Stimulated activated CD8-positive, alpha-beta memory T cell treated with anti-CD3 and anti-CD28 coated beads, Interleukin-7, amount 100 ng/mL, for 1 hour (primary cell): ENCODE measurements at places on chromosomes 3 and 15.

DNA sequence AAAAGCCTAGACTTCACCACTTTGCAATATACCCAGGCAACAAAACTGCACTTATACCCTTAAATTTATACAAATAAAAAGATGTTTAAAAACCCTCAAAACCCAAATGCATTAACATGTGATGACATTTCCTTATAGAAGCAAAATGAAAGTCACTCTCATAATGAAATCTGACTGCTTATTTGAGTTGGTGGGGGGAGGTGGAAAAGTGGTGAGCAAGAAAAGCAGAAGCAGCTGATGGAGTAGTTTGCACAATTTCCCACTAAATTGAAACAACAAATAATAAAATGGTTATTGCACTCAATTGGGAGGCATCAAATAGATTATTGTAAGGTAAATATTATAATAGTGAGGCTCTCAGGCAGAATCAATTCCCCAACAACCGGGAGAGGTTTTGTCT, 54.0 kb upstream of the GADL1 start:
- DNase-seq: no peak

DNA sequence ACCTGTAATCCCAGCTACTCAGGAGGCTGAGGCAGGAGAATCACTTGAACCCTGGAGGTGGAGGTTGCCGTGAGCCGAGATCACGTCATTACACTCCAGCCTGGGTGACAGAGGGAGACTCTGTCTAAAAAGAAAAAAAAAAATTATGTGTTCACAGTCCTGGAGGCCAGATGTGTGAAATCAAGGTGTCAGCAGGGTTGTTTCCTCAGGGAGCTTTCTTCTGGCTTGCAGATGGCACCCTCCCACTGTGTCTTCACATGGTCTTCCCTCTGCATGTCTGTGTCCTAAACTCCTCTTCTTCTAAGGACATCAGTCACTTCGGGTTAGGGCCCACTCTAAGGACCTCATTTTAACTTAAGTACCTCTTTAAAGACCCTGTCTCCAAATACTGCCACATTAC, 56.1 kb upstream of the UBE2E1 start:
- no peak for DNase-seq

DNA sequence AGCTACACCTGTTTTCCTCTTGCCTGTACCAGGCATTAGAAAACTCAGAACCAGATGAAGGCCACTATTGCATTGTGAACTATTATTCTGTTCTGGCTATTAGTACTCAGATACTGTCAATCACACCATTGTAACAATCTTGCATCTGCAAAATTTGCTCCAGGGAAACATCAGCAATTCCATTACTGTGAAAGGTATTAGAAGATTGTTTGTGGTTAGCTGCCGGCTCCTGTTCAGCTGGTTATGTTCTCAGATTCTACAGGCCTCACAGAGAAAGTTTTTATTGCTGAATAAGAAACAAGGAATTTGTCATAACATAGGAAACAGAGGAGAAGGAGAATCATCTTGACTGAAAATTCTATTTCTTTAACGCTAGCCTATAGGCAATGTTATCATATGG, 179.9 kb downstream of the PLOD2 start:
- no peak for DNase-seq

DNA sequence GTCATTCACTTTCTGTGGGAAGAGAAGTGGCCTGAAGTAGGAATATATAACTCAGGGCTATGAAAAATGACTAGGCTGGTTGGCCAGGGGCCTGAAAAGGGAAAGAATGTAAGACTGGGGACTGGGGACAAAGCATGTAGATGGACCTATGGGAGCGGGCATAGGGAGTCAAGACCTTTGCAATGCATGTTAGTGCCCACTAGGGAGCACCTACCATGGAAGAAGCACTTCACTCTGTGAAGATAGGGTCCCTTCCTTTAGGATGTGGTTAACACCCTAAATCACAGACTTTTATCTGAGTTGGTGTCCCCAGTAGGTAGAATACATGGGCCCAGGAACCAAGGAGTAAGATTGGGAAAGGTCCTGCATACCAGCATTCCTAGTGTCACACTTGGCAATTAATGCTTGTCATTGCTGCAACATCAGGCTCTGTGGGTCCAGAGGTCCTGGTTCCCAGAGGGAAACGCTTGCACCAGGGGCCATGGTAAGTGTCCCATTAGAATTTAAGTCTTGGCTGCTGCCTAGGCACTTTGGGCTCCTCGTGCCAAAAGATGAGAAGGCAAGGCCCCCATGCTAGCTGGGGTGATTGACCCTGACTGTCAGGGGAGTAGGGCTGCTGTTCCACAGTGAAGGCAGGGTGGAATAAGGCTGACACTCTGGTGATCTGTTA, 79.6 kb downstream of the CRYGS start:
- DNase-seq: no peak

DNA sequence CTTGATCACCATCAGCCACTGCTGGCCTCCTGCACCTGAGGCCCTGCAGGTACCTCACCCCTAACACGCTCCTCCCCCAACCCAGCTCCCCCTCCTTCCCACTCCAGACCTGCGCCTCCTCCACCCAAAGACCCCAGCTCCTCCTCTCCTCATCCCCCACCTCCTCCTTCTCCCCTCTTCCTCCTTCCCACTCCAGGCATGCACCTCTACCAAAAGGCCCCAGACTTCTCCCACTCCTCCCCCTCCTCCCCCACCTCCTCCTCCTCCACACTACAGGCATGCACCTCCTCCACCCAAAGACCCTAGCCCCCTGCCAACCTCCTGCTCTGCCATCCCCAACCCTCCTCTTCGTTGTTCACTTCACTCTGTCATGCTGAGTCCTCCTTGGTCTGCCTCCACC, 42.7 kb downstream of the CYP11A1 start:
- no peak for DNase-seq

- DNase-seq: no peak
These were observed 69.5 kb downstream of the PGPEP1L start for GRCh38 chr15:98938105-98938417.

- no peak for DNase-seq
These were observed 35.2 kb upstream of the PLSCR5 start for GRCh38 chr3:146640361-146640760.

DNA sequence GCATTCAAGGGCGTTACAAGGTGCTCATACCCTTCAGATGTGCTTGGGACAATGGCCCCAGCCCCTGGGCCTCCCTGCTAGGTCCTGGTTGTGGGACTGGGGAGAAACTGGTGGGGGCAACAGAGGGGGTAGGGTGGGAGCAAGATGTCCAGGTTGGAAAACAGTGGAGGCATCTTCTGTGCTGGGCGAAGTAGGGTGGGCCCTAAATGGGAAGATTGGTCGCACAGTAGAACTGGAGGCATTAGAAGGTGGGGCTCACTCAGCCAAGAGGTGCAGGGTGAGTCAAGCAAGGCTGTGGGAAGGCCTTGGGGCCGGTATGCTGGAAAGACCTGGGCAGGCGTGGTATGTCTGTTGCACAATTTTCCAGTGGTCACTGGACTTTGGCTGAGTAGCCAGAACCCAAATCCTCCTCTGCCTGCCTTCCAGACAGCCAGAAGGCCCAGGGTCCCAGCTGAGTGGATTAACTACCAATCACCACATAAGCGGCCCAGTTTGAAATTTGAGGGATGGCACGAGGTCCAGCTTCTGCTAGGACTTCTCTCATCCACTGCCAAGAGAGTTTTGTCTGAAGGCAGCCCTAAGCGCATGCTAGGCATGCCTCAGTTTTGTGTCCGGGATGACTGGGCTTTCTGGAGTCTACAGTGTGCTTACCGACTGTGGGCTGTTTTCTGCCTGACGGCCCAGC, 74.5 kb downstream of the LSM3 start:
- no peak for DNase-seq

- DNase-seq: no peak
These were observed 6.0 kb downstream of the SNRPA1 start for GRCh38 chr15:101288905-101289513.

DNA sequence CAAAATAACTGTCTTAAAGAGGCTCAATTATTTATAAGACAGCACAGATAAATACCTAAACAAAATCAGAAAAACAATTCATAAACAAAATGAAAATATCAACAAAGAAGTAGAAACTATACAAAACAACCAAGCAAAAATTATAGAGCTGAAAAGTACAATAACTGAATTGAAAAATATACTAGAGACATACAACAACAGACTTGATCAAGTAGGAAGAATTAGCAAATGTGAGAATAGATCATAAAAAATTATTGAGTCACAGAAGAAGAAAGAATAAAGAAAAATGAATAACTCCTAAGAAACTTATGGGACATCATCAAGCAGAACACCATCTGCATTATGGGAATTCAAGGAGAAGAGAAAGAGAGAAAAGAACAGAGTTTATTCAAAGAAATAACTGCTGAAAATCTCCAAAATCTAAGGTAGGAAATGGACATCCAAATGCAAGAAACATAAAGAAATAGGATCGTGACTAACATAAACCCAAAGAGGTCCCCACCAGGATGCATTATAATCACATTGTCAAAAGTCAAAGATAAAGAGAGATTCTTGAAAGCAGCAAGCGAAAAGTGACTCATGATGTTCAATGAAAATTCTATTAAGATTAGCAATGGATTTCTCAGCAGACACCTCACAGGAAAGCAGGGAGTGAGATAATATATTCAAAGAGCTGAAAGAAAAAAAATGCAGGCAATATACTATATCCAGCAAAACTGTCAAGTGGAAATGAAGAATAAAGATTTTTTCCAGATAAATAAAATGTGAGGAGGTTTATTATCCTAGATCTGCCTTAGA, 85.9 kb downstream of the DCLK3 start:
- DNase-seq: no peak

GRCh38 chr15:101306341-101307047, 11.4 kb upstream of the SNRPA1 start:
- DNase-seq: no peak

- no peak for DNase-seq
These were observed 24.4 kb downstream of the CNOT10 start for GRCh38 chr3:32709346-32709745.

- no peak for DNase-seq
These were observed 28.0 kb upstream of the CHRNB4 start for GRCh38 chr15:78668987-78669386.

GRCh38 chr15:39279311-39279710, 301.6 kb upstream of the THBS1 start:
- no peak for DNase-seq

GRCh38 chr15:63497642-63498467, 6.5 kb upstream of the USP3 start:
- DNase-seq: no peak

DNA sequence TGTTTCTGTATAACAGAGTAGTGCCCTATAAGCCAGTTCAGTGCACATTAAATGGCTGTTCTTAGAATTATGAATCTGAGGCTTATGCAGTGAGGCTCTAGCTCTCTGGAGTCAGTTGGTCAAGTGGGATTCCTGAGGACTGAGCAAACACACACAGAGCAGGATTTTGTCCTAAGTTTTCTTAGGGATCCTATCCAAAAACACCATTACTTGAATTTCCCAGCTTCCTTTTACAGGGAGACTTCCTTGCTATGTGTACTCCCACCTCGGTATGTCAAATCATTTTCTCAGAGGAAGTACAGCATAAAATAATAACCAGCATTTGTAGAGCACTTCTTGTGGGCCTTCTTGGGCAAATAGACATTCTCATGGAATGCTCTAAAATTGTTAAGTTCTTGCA, 63.1 kb upstream of the GOLGA6B start:
- DNase-seq: no peak

- no peak for DNase-seq
These were observed 494.2 kb upstream of the THBS1 start for GRCh38 chr15:39086641-39087040.

GRCh38 chr15:53753813-53754212, 5.7 kb downstream of the WDR72 start:
- no peak for DNase-seq

GRCh38 chr3:8191406-8191805, 310.2 kb upstream of the LMCD1 start:
- DNase-seq: no peak
